ENCODE measurements at places on chromosomes 6 and 20. TPM values are rescaled to one million over a fixed set of nuclear protein-coding genes. Genes with fewer than 3 reads are reported as not detected.

GRCh38 chr6:139881728-139882211 lies 507.3 kb upstream of the CITED2 start:
- DNase-seq, result no peak

GRCh38 chr20:51358032-51358724 lies 184.3 kb downstream of the NFATC2 start:
- DNase-seq, result no peak

- DNase-seq, result no peak
Measured at GRCh38 chr20:1319051-1319450, 9.9 kb downstream of the SDCBP2 start.

GRCh38 chr6:31462026-31462963 lies 35.6 kb upstream of the MICB start:
- peak; percentile 70 for DNase-seq

- no peak for DNase-seq
Measured at GRCh38 chr20:59451066-59451630, 150.7 kb downstream of the EDN3 start.

GRCh38 chr6:52157301-52157941 lies 28.8 kb upstream of the IL17A start:
- DNase-seq, result peak; percentile 37

DNA sequence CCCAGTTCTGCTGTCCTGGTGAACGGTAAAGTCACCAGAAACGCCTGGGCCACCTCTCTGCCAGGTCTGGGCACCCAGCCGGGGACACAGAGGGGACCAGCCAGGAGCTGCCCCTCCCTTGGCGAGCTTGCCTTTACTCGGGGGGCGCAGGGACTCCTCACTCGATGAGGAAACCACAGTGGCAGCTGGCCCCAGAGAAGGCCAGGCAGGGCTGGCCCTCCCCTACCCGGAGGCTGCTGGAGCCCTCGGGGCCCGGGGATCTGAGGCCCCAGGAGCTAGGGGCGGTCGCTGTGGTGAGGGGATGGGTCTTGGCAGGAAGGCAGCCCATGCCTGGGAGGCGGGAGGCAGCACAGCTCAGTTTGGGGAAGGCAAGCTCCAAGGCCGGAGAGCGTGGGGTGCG lies 80.4 kb upstream of the SLCO4A1 start:
- DNase-seq, result no peak

GRCh38 chr6:122143813-122144601 lies 255.4 kb upstream of the HSF2 start:
- no peak for DNase-seq

DNA sequence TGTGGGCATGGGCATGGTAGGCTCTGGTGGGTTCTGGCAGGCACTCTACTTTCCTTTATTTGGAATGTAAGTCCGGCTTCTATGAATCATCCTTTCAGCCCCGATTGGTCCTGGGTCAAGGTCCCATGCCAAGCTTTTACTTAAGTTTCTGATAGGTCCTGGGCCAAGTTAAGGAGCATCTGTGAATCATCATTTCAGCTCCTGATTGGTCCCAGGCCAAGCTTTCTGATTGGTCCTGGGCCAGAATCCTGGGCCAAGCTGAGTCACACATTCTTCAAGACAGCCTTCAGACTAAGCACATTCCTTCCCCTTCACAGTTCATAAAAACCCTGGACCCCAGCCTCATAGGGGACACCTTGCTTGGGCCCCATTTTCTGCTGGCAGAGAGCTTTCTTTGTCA lies 231.0 kb upstream of the EYS start:
- DNase-seq, result no peak

DNA sequence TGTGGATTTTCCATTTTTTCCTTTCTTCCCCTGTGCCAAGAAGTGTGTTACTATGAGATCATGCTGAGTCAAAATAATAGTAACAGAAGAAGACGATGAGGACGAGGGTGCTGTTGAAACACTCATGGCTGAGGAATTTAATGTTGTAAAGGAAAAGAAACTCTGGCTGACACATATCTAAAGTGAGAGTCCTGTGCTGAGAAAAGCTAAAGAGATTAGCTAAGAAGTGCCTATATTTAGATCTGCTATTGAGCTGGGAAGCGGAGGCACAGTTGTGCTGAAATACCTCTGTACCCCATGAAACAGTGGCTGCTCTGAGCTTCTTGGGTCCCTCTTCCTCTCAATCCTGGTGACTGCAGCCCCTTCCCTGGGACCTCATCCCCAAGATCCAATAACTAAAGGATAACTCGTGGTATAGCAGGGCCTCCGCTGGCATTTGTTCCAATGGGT lies 1.1 kb upstream of the SYTL3 start:
- peak; percentile 87 for DNase-seq

DNA sequence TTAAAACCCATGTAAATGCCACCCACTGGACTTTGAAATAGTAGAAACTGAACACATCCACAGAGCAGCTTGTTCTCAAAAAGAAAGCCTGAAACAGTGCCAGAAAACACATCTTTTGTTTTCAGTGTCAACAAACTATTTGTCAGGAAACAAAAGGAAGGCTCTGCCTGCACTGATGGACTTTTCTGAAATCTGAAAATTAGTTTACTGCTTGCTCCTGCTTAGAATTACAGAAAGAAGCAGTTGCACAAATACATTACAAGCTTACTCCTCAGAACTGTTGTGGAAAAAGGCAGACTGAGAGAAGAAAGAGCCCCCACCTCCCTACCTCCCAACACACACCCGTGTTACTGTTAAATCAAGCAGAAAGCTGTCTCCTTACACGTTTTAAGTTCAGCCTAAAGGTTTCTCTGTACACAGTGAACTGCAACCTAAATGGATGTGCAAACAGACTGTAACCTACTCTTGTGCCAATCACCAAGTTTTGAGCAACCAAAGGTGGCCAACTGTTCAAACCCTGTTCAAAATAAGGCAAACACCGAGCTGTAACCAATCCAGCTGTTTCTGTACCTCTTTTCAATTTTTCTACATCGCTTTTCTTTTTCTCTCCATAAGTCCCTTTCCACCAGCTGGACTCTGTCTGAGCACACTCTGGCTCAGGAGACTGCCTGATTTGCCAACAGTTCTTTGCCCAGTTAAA lies 43.7 kb downstream of the FRK start:
- no peak for DNase-seq

- DNase-seq, result no peak
Measured at GRCh38 chr20:6882561-6883291, 115.2 kb downstream of the BMP2 start.

- no peak for DNase-seq
Measured at GRCh38 chr6:119986934-119987549, 637.5 kb upstream of the MAN1A1 start.

- DNase-seq, result no peak
Measured at GRCh38 chr20:52892023-52892422, 80.1 kb upstream of the TSHZ2 start.

GRCh38 chr20:41783423-41784208 lies 165.4 kb upstream of the CHD6 start:
- DNase-seq, result peak; percentile 21

GRCh38 chr6:145814035-145814500 lies 527 bp downstream of the FBXO30 start:
- no peak for DNase-seq

- DNase-seq, result no peak
Measured at GRCh38 chr20:14113416-14113815, 118.1 kb downstream of the MACROD2 start.

- no peak for DNase-seq
Measured at GRCh38 chr6:8335896-8336295, 99.4 kb downstream of the SLC35B3 start.

- DNase-seq, result no peak
Measured at GRCh38 chr6:80446454-80447045, 340.1 kb downstream of the BCKDHB start.

GRCh38 chr20:51736947-51737346 lies 31.2 kb downstream of the ATP9A start:
- no peak for DNase-seq

DNA sequence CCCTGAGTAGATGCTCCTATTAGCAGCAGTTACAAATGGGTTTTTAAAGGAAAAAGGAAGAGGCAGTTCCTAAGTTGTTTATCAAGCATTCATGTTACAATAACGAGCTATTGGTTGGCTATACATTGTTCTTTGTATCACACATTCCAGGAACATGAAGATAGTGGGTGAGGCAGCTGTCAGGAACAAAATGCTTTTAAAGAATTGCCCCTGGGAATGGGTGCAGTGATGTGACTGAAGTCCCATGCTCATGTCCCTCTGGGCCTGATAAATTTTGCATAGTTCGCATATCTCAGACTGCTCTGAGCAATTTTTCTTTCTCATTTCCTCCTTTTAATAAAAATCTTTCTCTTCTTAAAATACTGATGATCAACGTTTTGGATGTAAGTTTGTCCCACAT lies 3.7 kb downstream of the ENPP1 start:
- no peak for DNase-seq

DNA sequence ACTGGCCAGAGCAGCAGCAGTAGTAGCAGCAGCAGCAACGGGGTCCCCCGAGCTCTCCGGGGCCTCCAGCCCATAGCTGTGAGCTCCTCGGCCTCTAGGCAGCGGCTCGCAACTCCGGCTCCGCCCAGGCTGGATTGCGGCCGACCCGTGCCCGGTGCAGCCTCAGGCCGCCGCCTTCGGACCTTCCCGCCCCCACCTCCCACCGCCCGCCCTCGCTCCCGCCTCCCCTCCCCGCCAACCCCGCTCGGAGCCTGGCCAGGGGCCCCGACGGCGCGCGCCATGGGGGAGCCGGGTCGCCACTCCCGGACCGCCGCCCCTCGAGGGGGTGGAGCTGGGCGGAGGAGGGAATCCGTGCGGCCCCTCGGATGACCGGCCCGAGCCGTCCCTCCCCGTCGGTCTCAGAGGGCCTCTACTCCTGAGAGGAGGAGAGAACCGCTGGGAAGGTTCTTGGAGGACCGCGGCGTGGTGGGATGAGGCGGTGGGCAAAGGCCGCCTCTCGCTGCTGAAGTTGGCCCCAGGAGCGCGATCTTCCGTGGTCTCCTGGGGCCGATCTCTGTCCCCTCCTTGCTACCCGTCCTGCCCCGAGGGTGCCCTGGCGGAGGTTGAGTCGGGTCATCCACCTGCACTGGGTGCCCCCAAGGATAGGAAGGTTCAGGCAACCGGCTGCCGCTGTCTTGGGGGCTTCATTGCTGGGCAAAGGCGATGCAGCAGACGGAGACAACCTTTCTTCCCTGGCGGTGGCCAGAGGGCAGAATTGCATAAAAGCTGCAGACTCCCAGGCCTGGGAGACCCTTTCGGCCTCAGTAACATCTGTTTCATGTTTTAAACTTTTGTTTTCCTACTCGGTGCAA lies at the start of gene ADAM33:
Gene ADAM33, minus strand, starts transcription at position 80 of the 851 bp plus-strand sequence. Its CDS starts 6 bp downstream, at position 74.
- DNase-seq, result no peak

DNA sequence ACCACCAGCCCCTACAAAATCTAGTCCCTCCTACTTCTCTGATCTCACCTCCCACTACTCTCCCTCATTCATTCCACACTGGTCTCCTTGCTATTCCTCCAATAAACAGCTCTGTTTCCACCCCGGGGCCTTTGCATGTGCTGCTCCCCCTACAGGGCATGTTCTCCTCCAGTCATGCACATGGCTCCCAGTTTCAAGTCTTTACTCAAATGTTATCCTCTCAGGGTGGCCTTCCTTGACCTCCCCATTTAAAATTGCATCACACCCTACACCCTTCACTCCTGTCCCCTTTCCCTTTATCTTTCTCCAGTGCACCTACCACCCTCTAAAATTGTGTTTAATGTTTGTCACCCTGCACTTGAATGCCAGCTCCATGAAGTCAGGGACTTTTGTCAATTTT lies 174.5 kb downstream of the MRPL14 start:
- no peak for DNase-seq

The GLP1R gene
- not detected for total RNA-seq

The PSMB8 gene
- total RNA-seq, result 25.7 TPM

The CCN6 gene
- total RNA-seq, result not detected

The OR12D3 gene
- total RNA-seq, result not detected

The KCNK5 gene
- 7.9 TPM for total RNA-seq

The SLC22A23 gene
- total RNA-seq, result 13.1 TPM

The RIMS4 gene
- 1.8 TPM for total RNA-seq

The ABHD12 gene
- total RNA-seq, result 31.1 TPM

The SLC22A2 gene
- not detected for total RNA-seq

All from esophagus muscularis mucosa (tissue), 4 donors.